ENCODE measurements at places on chromosomes 5 and 9.

DNA sequence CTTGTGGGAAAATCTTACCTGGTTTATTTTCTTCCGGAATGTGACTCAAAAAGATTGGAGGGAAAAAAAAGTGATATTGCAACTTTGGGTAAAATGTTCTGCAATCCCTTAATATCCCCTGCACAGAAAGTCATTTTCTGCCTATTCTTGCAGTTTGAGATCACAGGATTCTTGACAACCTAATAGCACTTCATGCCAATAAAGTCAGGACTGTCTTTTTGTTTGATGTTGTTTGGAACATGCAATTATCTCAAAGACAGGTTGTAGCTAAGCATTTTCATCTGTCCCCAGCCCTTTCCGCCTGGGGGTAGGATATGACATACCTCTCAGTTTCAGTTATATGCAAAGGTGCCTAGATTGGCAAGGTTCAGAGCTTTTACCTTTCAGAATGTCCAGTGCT, 63.9 kb downstream of the ALDH1A1 start:
- DNase-seq, result no peak

GRCh38 chr9:109906766-109907382, 126.9 kb downstream of the PALM2AKAP2 start:
- no peak for DNase-seq

- DNase-seq, result no peak
These were observed 201.2 kb downstream of the TARS1 start for GRCh38 chr5:33641744-33642505.

DNA sequence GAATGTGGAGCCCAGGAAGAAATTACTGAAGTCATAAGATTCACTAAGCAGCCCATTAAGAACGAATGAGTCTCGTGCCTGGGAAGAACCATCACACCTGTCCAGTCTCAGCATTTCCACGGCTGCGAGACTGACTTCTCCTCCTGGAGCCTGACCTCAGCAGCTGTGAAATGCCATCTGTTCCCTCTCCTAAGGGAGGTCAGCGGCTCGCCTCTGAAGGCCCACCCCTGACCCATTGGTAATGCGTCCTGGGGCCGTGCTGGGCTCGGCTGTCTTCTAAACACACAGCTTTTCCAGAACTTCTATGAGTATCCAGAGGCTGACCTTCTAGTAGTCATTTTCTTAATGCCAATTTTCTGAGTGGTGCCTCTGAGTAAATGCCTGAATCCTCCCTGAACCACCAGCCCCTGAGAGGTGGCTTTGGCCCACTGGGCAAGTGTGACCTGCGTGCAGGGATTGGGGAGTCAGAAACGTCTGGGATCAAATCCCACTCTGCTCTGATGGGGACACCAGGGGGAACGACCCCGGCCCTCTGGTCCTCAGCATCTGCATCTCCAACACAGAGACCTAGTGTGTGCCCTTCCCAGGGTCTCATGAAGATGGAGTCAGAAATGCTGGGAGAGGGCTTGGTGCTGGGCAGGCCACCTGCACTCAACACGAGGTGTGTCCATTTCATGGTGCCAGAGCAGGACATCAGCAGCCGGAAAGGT, 5.7 kb downstream of the SLC6A3 start:
- DNase-seq, result peak; percentile 23

DNA sequence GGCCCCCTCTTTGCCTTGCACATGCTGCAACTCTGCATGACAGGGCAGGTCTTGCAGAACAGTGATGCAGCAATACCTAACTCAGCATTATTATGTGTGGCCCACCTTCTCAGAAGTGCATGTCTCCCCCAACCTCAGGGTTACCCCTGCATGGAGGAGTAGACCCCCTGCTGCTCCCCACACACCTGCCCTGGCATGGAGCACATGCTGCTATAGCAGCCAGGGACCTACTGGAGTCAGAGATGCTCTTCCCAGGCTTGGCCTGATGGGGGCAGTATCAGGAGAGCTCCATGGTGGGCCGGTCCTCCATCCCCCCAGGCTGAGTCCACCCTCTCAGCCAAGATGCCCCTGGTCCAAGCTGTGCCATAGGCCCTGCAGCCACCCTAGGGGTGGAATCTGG, 13.2 kb upstream of the BOD1 start:
- no peak for DNase-seq

GRCh38 chr9:74478606-74479005, 18.5 kb upstream of the RORB start:
- DNase-seq, result no peak

DNA sequence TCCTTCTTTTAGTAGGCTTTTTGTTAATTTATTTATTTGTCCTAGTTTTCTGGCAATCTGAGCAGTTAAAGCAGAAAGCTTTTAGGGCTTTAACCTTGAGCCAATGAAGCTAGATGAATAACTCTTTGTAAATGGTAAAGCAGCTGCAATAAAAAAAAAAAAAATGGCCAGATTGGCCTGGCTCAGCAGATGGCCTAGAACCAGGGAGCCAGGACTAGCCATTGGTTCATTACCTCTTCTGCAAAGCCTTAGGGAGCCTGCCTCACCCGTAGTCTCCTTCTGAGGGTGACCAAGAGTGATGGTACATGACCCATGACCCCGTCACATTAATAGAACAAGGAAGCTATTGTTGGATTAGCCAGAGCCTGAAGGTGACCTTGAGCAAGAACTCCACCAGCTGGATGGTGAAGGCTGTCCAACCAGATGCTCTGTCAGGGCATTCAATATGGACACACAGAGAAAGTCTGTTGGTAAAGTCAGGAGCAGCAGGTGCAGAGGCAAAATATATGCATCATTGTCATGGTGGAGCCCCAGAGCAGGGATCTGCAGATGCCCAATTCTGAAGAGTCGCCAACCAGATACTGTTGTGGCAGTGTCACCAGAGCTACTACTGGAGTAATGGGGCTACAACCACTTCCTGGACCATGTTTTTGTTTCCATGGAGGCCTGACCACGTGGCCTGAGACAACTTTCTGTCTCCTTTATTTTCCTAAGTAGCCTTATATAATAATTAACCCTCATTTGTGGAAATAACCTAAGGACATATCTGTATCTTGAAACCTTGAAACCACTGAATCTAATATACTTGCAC, 100.7 kb downstream of the MTX3 start:
- DNase-seq, result no peak

GRCh38 chr9:94167376-94167890, 83.2 kb downstream of the PTPDC1 start:
- DNase-seq, result no peak

DNA sequence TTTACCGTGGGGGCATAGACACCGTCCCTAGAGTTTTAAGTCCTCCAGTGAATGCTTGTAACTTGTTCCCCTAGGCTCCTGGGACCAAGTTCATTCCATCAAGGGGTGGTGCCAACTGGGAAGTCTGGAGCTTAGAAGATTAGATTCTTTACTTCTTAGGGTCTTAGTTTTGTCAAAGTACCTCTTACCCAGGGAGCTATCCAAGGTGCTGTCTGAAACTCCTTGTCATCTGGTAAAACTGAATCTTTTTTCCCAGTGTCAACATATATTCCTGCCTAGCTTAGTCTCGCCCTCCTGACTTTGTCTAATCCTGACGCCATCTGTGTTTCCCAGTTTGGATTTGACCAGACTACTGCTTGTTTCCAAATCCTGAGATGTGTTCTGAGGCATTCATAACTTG, 41.6 kb downstream of the MAMDC2 start:
- DNase-seq, result no peak
